Pulmonary artery endothelial cell (primary cell): ENCODE measurements at places on chromosomes 16 and 17. TPM values are rescaled to one million over a fixed set of nuclear protein-coding genes. Genes with fewer than 3 reads are reported as not detected.

The RUNDC3A gene
- total RNA-seq, result 0.07 and 0.21 TPM in 2 replicates

The KCNG4 gene
- total RNA-seq, result not detected in 2 replicates

The SCGB1C2 gene
- total RNA-seq, result not detected in 2 replicates

DNA sequence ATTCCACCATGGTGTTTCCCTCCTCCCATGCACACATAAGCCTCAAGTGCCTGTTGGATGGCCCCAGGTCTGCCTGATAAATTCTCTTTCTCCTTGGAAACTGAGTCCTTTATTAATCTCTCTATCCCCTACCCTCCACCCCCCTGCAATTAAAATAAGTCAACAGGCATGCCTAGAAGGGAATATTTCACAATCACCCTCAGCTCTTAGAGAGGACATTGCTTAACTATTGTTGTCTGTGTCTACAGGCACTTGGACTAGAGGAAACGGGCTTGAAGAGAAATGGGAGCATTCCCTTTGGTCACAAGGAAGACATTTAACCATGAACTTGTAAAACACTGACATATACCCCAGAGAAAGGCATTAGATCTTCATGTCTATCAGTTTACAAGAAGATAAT lies 39.5 kb downstream of the RCVRN start:
- no peak for DNase-seq
